ENCODE measurements at places on chromosomes 3 and 15.

- DNase-seq: no peak
These were observed 224.3 kb upstream of the RASGRP1 start for GRCh38 chr15:38788918-38789317.

- DNase-seq: no peak
These were observed 61.2 kb downstream of the HERC1 start for GRCh38 chr15:63772520-63772919.

DNA sequence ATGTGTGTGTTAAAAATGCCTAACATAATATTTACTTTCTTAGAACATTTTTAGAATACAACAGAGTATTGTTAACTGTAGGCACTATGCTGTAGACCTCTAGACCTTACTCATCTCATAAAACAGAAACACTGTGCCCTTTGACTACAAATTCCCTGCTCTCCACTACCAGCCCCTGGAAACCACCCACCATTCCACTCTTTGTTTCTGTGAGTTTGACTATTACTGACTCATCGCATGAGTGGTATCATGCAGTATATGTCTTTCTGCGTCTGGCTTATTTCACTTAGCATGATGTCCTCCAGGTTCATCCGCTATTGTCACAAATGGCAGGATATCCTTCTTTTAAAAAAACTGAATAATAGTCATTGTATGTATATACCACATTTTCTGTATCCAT is 216.7 kb upstream of the CFAP20DC start:
- DNase-seq: no peak

- DNase-seq: no peak
These were observed 30.2 kb downstream of the NR2F2 start for GRCh38 chr15:96360581-96361308.

- no peak for DNase-seq
These were observed 303.4 kb upstream of the ROPN1 start for GRCh38 chr3:124295362-124295761.

DNA sequence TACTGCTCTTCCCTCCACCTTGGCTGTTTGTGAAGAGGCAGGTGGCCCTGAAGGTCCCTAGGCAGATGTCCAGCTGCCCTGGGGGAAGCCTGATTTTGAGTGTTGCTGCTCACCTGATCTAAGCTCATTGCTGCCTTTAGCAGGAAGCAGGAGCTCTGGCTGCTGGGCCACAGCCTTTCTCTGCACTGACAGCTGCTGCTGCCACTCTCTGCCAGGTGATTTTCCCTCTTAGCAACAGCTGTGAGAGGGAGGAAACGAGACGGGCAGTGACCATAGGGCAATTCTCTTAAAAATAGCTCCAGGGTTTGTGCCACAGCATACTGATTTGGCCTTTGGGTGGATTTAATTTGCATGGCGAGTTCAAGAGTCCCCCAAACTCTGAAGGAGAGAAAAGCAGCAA is 415.8 kb upstream of the SEMA6D start:
- no peak for DNase-seq

- DNase-seq: no peak
These were observed 298.1 kb upstream of the NECTIN3 start for GRCh38 chr3:110773413-110773954.

GRCh38 chr3:171883257-171883892 is 40.2 kb downstream of the TMEM212 start:
- DNase-seq: no peak

All from WTC11 (cell line).